ENCODE measurements at places on chromosomes 2 and 18. TPM values are rescaled to one million over a fixed set of nuclear protein-coding genes. Genes with fewer than 3 reads are reported as not detected.

DNA sequence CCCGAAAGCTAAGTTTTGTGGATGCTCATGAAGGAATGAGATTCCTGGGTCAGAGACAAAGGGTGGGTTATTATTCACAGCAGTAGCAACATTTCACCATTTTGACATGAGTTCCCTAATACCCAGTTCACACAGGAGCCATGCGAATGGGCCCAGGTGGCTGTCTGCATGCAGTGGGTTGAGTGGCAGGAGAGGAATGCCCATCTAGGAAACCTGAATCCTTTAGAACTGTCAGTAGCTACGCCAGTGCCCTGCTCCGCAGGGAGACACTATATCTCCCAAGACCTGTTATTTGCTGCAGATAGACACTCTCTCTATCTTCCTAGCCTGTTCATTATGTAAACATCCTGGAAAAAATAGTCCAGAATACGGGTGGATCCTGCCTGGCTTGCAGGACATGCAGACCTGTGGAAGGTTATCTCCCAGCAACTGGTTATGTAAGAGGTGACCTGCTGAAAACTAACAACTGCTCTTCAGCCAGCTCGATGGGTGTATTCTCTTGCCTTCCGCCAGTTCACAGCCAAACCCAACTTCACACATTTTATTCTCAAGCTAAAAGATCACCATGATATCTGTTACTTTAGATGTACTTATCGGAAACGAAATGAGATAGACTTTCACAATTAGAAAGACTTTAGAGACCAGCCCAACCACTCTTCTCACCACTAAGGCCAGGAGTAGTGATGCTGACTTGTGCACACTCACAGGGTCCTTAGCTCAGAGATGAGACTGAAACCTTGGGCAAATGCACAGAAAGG is 59.1 kb downstream of the MBP start:
- no peak for DNase-seq

MDH1 gene
- 90.0 TPM for polyA plus RNA-seq

DNA sequence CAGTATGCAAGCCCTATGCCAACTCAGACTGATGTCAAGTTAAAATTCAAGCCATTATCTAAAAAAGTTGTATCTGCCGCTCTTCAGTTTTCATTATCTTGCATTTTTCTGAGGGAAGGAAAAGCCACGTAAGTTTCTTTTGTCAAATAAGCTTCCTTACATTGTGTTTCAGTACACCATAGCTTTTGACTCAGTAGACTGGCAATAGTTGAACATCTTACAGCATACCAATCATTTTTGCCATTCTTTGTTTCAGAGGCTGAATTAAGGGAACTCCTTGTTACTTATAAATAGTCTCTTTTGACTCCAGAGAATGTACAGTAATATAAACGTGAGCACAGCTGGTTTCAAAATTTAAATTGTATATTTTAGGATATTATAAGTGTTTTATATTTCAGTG is 120.6 kb downstream of the EHBP1 start:
- no peak for DNase-seq

C2orf81 gene
- 0.85 TPM for polyA plus RNA-seq

DNA sequence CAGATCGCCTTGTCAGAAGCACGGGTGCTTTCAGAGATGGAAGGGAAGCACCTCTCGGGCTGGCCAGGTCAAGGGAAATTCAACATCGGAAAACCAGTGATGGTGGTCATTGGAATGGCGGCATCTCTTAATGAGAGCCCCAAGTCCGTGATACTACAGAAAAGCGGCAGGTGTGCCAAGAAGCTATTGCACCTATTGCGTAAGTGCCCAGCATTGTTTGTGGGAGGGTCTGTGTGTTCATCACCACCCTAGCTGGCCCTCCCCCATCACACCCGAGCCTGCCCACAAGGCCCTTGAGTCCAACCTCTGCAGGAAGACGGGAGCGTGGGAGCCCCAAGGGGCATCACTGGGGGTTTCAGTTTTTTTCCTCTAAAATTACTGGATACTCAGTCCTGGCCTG is 100.7 kb downstream of the DGKD start:
- DNase-seq = peak; percentile 22

GRCh38 chr2:200615247-200615646 is 29.4 kb downstream of the AOX1 start:
- no peak for DNase-seq

- no peak for DNase-seq
These were observed 593 bp upstream of the ACTR2 start for GRCh38 chr2:65227020-65227455.

GRCh38 chr2:109123586-109124201 is 5.3 kb upstream of the SH3RF3 start:
- no peak for DNase-seq

DNA sequence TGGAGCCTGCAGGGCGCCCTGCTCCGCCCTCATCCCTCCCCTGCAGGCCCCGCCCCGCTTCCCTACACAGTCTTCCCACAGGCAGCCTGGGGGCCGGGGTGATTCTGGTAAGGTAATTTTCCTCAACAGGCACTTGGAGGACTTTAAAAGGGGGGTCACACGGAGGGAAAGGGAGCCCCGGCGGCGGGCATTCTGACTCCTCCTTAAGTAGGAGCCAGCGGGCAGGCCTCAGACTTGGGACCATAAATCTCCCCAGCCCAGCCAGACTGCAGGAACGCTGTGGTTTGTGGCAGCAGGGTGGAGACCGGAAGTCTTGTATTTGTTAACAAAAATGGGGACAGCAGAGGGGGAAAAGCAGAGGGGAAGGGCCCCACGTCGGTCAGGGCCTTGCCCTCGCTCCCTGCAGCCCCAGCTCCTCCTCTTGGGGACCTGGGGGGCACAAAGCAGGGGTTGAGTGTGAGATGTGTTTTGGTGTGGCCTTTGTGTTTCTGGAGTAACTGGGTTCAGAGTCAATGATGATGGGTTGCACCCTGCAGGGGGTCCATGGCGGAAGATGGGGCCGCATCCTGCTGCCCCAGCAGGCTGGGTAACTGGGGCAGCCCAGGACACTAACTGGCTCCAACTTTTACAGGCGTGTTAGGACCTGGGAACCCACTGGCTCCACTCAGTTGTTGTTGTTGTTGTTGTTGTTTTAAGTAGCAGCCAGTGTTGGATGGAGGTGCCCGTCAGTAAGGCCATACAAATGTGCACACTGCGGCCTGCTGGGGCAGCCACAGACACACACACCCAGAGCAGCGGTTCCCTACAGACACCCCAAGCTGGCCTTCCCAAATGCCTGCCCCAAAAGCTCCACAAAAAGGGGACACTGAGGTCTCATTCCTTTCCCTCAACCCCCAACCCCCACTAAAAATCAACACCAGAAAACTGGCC is 27.7 kb downstream of the SMAD7 start:
- peak; percentile 58 for DNase-seq

CNOT11 gene
- 55.1 TPM for polyA plus RNA-seq

FBLN7 gene
- polyA plus RNA-seq = 5.0 TPM

GRCh38 chr2:167140767-167141166 is 252.5 kb downstream of the XIRP2 start:
- no peak for DNase-seq

DNA sequence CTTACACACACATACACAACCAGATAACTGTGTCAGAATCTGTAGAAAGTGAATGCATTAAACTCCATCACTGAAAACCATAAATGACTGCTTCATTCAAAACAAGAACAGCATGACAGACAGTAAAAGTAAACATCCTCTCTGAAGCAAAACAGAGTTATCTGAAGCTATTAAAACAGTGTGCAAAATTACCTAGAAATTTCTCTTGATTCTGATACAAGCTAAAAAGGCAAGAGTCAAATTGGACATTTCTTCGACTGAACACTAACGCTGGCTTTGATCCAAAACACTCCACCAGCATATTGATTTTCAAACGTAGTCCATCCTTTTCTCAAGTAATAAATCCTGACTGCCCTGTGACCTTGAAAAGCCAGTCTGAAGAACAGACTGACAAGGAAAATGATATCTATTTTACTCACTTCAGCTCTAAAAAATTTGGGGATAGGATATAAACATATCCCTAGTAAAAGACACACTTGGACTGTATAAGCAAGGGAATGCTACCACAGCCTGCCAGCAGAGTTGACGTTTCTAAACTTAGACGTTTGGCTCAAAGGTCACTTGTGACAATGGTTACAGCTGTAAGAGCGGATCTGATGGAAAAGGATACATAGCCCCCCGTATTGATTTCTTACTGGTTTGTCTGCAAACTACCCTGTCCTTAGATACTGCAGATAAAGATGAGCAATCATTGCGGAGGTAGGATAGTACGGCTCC is 128.9 kb upstream of the ITGB6 start:
- DNase-seq = no peak

GRCh38 chr2:11998218-11998617 is 251.8 kb downstream of the LPIN1 start:
- DNase-seq = no peak

DNA sequence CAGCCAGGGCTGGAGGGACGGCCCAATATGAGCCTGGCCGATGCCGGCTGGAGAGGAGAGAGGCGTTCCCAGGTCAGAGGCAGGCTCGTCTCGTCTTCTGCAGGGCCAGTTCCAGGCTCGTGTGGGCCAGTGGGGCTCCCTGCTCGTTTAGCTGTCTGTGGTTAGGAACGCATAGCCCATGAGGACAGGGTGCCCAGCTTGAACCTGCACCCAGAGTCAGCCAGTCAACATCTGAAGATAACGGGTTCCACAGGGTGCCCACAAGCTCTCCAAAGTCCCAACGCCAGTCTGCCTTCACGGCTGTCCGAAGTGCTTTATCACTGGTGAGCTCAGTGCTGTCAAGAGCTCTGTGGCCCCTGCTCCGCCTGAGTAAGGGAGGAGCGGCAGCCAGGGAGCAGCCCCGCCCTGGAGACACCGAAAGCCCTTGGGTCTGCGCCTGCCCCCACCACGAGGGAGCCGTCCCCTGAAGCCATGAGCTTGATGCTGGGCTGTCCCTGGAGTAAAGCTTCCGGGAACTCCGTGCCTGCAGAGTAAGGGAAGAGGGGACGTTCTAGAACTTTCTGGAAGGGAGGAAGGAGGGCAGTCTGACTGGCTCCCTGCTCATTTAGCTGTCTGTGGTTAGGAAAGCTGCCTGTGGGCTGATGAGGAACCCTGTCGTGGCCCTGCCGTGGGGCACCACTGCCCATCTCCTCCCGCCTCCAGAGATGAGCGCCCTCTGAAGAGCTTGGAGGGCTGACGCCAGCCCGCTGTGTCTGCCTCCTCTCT is 2.7 kb upstream of the HSBP1L1 start:
- DNase-seq = no peak

DNA sequence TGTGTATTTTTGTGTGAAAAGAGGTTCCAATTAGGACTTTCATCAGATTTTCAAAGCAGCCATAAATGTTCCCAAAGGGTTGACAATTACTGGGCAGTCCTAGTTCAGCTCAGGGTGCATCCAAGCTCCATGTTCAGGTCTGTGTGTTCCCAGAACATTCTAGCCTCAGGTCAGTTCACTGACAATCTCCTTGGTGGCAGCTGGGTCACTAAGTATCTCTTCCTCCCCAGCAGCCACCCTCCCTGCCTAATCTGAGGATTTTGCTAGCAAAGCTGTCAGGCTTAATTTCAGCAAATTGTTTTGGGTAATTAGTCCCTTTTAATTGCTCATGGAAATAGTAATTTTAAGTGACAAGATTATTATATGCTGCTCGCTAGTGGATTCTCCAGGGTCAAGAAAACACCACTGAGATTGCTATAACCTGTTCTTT is 29.8 kb downstream of the UPP2 start:
- DNase-seq = no peak

GRCh38 chr18:38368246-38368645 is 802.6 kb upstream of the CELF4 start:
- no peak for DNase-seq

DNA sequence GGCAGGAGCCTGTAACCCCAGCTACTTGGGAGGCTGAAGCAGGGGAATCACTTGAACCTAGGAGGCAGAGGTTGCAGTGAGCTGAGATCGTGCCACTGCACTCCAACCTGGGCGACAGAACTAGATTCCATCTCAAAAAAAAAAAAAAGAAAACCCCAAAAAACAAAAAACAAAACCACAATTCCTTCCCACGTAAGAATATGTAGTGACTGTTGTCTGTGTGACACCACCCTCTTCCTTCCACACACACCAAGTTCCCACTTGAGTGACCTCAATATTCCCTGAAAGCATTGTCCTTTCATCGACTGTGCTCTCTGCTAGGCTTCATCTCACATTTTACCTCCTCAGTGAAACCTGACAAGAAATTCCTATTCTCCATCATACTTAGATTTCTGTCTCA is 8.8 kb upstream of the THADA start:
- DNase-seq = no peak

DNA sequence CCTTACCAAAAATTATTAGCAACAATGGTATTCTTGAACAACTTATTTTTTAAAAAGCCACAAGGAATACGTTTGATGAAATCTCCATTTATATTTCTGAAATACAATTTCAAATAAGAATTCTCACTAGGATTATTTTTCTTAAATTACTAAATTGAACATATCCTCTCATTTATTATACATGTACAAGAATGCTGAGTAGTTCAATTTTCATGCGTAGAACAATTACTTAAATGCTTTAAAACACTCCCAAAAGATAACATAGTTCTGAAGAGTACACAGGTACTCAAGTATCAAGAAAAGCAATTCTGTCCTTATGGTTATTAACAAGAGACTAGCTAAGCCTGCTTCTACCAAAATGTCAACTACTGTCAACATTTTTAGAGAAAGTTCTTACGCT is 268.1 kb downstream of the ZNF385B start:
- no peak for DNase-seq

- DNase-seq = peak; percentile 55
These were observed 21.9 kb upstream of the SEMA4C start for GRCh38 chr2:96891591-96892333.

HOXD3 gene
- polyA plus RNA-seq = 6.7 TPM

GRCh38 chr2:217494557-217494956 is 508.2 kb downstream of the TNS1 start:
- DNase-seq = no peak

DNA sequence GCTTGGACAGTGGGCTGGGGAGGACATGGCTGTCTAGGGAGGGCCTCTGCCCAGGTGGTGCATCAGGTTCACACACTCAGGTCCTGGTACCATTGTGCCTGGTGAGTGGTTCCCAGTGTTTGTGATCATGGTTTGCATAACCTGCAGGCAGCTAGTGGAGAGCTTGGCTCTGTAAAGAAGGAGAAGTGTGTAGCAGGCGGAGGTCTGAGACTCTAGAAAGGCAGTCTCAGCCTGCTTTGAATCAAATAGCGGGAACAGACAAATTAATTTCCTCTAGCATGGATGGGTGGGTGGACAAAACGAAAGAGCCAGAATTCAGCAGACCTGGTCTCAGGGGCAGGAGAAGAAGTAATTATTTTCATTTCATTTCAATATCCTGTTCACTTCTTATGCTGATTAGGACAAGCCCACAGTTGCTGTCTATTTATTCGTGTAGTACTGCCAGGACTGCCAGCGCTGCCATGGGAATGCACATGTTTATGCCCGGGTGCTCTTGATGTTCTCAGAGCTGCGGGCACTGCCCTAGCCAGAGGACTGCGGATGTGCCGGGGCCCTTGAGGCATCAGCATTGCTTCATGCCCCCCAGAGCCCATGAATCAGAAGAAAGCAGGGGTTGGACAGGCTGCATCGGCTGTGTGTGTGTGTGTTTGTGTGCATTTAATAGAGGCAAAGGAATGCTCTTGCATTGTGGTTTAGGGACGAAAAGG is 45.4 kb upstream of the DLX2 start:
- no peak for DNase-seq

REG1B gene
- not detected for polyA plus RNA-seq

FOXI3 gene
- polyA plus RNA-seq = not detected

- no peak for DNase-seq
These were observed 249.9 kb upstream of the SIX2 start for GRCh38 chr2:45259138-45259537.

ATOH8 gene
- 9.4 TPM for polyA plus RNA-seq

Measured in ovary (tissue), 10 donors.